Astrocyte (in vitro differentiated cells and primary cell): ENCODE measurements at places on chromosomes 5 and 9.
A peak's percentile ranks its signal among the peaks of the same experiment; 100 is the strongest.

DNA sequence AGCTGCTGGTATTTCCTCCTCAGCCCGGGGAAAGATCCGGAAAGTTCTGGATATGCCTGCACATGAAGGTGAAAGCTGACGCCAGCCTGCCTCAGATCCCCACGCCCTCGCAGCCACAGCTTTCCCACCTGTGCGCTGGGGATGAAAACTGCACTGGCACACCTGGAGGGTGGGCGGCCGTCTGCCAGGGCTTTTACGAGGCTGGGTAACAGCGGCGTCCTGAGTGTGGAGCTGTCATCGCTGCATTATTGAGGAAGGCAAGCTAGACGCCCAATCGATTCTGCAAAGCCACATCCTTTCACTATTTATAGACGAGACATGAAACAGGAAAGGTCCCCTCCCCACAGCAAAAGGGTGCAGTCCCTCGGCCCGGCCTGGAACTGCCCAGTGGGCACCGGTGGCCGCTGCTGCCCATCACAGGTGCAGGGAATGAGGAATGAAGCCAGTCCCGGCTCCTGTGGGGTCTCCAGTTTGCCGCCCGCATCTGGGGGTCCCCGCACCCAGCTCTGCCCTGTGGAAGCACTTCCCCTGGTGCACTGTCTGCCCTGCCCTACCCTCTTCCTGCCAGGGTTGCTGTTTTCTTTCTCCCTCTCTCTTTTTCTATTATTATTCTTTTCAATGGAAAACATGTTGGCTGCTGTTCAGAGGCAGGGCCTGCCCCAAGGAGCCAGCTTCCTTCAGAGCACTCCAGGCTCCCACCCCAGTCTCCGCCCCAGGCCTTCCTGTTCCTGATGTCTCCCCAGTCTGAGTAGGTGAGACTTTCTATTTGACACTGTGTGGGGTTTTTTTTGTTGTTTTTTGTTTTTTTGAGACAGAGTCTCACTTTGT, 7.0 kb downstream of the NOTCH1 start:
- no peaks in the 10 kb centered on the region for H3K27me3 ChIP-seq
- DNase-seq: no peak
- peaks cover 39% of the 10 kb centered on the region for H3K4me1 ChIP-seq
- no peaks in the 10 kb centered on the region for H3K36me3 ChIP-seq

GRCh38 chr9:38309324-38310195, 82.9 kb upstream of the ALDH1B1 start:
- no peak overlapping the region for H3K4me3 ChIP-seq
- H3K36me3 ChIP-seq: no peaks in the 10 kb centered on the region
- peak; percentile 70 for DNase-seq
- peak overlapping the region; percentile 3 for H3K27ac ChIP-seq

GRCh38 chr5:154296525-154297159, 106.1 kb downstream of the GALNT10 start:
- no peak for DNase-seq
- H3K4me3 ChIP-seq: no peak overlapping the region
- H3K4me1 ChIP-seq: no peaks in the 10 kb centered on the region
- H3K36me3 ChIP-seq: peaks cover 31% of the 10 kb centered on the region
- H3K27ac ChIP-seq: no peak overlapping the region

- peak; percentile 7 for DNase-seq
- peaks cover 9% of the 10 kb centered on the region for H3K4me1 ChIP-seq
- H3K27ac ChIP-seq: peak overlapping the region; percentile 78
- no peaks in the 10 kb centered on the region for H3K36me3 ChIP-seq
- H3K27me3 ChIP-seq: no peaks in the 10 kb centered on the region
- peak overlapping the region; percentile 81 for H3K4me3 ChIP-seq
Observed at GRCh38 chr9:128771094-128771721, 519 bp downstream of the ZER1 start.

- H3K36me3 ChIP-seq: no peaks in the 10 kb centered on the region
- no peaks in the 10 kb centered on the region for H3K4me1 ChIP-seq
- DNase-seq: peak; percentile 30
- no peak overlapping the region for H3K4me3 ChIP-seq
- no peaks in the 10 kb centered on the region for H3K27me3 ChIP-seq
Observed at GRCh38 chr9:109466623-109467590, 31.2 kb downstream of the PTPN3 start.

GRCh38 chr9:72818385-72818784, 134.5 kb downstream of the ALDH1A1 start:
- DNase-seq: no peak
- H3K27me3 ChIP-seq: no peaks in the 10 kb centered on the region
- no peak overlapping the region for H3K27ac ChIP-seq
- H3K4me3 ChIP-seq: no peak overlapping the region
- H3K4me1 ChIP-seq: peaks cover 2% of the 10 kb centered on the region
- no peaks in the 10 kb centered on the region for H3K36me3 ChIP-seq

DNA sequence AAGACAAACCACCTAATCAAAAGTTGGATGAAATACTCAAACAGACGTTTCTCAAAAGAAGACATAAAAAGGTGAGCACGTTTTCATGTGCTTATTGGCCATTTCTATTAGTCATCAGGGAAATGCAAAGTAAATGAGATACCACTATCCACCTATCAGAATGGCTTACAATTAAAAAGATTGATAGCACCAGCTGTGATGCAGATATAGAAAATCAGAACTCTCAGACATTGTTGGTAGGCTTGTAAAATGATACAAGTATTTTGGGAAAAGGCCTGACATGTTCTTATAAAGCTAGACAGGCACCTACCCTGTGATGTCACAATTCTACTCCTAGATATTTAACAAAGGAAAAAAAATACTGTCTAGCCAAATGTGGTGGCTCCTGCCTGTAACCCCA, 44.0 kb upstream of the SLC30A5 start:
- H3K4me1 ChIP-seq: no peaks in the 10 kb centered on the region
- H3K4me3 ChIP-seq: no peak overlapping the region
- no peaks in the 10 kb centered on the region for H3K27me3 ChIP-seq
- H3K36me3 ChIP-seq: no peaks in the 10 kb centered on the region
- H3K27ac ChIP-seq: no peak overlapping the region
- DNase-seq: no peak

DNA sequence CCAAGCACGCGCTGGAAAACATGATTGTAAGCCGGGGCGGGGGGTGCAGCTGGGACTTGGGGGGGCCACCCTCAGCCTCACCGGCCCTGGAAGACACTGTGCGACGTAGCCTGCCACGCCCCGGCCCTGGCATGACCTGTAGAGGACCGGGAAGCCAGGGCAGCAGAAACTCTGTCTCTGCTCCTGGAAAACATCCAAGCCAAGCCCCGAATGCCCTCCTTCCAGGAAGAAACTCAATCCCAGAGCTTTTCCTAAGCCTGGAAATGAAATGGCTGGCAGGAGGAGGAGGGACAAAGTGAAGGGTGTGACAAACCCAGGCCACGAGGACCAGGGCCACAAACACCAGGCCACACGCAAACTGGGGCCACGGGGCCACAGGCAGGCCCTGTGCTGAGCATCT, 55.4 kb downstream of the KCNT1 start:
- H3K4me3 ChIP-seq: no peak overlapping the region
- no peaks in the 10 kb centered on the region for H3K27me3 ChIP-seq
- no peak for DNase-seq
- H3K36me3 ChIP-seq: no peaks in the 10 kb centered on the region
- H3K27ac ChIP-seq: no peak overlapping the region

DNA sequence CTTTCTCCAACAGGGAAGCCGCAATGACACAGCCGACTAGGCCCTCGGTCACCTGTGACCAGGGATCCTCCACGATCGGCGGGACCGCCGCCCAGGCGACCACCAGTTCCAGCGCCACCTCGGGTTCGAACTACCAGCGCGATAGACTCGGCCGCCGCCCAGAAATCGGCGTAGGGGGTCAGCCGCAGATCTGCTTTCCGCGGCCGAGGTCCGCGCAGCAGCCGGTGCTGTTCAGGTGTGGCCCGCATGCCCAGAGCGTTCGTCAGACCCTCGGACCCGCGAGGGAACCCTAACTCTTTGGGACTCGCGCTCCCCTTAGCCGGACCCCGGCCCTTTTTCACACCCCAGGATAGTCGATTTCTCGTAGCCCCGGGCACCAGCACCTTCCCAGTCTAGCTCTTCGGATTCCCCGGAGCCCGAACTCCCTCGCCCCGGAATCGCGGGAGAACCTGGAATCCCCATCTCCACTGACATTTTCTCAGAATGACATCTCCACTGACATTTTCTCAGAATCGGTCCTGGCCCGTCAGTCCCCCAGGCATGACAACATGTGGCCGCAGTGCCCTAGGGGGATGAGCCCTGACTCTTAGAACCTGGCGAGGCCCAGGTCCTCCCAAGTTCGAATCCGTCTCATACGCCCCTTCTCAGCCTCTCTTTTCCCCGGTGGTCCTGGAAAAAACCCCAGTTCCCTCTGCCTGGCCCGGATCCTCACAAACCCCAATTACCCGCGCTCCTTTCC, 428 bp downstream of the C5orf52 start:
- no peaks in the 10 kb centered on the region for H3K36me3 ChIP-seq
- peak overlapping the region; percentile 72 for H3K4me3 ChIP-seq
- H3K27ac ChIP-seq: no peak overlapping the region

DNA sequence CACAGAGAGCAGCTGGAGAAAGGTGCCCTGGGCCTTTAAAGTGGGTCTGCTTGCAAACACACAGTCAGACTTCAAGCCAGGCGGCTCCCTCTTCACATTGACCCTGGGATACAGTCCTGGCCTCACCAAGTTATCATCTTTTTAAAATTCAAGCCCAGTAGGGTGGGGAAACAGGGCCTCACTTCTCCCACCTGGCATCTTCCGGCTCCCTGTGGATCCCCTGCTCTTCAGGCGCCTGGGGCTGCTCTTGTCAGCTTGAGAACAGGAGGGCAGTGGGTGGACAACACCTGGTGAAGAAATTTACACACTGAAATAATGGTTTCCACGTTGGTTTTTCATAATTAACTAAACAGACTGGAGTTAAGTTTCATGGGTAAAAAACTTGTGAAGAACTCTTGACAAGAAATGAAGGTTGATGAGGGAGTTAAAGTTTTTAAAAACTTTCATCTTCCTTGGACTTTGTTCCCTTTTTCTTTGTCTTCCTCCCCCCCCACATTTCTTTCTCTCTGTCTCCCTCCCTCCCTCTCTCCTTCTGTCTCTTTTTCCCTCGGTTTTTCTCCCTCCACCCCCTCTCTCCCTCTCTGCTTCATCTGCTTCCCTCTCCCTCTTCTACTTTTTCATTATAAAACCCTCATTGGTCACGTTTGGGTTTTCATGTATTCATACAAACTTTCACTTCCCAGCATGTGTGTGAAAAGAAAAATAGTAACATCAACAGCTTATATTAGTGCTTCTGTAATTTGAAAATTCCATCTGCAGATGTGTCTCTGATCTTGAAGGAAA, 219.6 kb downstream of the DMRT2 start:
- H3K4me1 ChIP-seq: no peaks in the 10 kb centered on the region
- no peak for DNase-seq
- no peak overlapping the region for H3K4me3 ChIP-seq
- H3K27me3 ChIP-seq: no peaks in the 10 kb centered on the region

- DNase-seq: no peak
- H3K27me3 ChIP-seq: no peaks in the 10 kb centered on the region
- H3K4me1 ChIP-seq: no peaks in the 10 kb centered on the region
Observed at GRCh38 chr5:15594977-15595568, 95.1 kb downstream of the FBXL7 start.

DNA sequence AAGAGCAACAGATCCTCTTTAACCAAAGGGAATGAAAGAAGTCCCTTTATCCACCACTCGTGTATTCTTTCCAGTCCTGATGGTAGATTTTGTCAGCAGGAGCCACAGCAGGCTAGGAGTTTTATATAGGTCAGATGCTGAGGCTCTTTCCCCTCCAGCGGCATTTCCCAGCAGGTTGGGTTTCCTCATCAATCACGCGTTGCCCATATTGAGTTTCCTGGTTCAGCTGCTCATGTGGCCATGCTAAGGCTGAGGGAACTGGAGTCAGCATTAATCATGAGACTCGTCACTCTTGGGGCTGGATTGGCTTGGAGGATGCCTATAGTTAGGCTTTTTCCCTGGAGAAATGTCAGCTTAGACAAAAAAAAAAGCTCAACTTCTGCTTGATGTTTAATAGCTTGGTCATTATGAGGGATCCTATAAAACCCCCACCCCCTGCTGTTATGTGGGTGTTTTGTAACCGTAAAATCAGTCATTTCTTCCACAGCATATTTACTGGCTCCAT, 193.4 kb upstream of the GAS1 start:
- H3K36me3 ChIP-seq: no peaks in the 10 kb centered on the region
- H3K27me3 ChIP-seq: peaks cover 13% of the 10 kb centered on the region
- no peak overlapping the region for H3K27ac ChIP-seq
- H3K4me3 ChIP-seq: no peak overlapping the region

- H3K27ac ChIP-seq: no peak overlapping the region
- no peaks in the 10 kb centered on the region for H3K27me3 ChIP-seq
- no peak for DNase-seq
- no peak overlapping the region for H3K4me3 ChIP-seq
- H3K4me1 ChIP-seq: no peaks in the 10 kb centered on the region
- no peaks in the 10 kb centered on the region for H3K36me3 ChIP-seq
Observed at GRCh38 chr9:625613-626012, 215.9 kb upstream of the DMRT1 start.

GRCh38 chr9:4108754-4109465, 191.0 kb downstream of the GLIS3 start:
- H3K27ac ChIP-seq: peak overlapping the region; percentile 5
- no peak overlapping the region for H3K4me3 ChIP-seq
- no peaks in the 10 kb centered on the region for H3K27me3 ChIP-seq
- peaks cover 21% of the 10 kb centered on the region for H3K4me1 ChIP-seq

DNA sequence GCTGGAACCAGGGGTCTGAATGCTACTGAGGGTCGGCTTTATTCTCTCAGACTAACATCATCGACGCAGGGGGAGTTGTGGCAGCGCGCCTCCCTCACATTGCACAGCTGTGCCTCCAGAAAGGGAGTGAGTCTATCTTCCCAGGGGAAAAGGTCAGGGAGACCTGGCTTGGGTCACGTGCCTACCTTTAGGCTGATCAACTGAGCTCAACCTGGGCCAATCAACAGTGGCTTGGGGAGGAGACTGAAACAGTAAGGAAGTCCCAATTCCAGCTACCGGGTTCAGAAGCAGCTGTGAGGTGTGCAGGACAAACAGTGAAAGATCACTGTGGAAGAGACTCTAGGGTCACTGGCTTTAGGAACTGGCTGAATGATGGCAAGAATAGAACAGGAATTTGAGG, 14.3 kb downstream of the SNX30 start:
- no peak overlapping the region for H3K27ac ChIP-seq
- H3K4me3 ChIP-seq: no peak overlapping the region
- H3K27me3 ChIP-seq: no peaks in the 10 kb centered on the region
- H3K4me1 ChIP-seq: peaks cover 7% of the 10 kb centered on the region

DNA sequence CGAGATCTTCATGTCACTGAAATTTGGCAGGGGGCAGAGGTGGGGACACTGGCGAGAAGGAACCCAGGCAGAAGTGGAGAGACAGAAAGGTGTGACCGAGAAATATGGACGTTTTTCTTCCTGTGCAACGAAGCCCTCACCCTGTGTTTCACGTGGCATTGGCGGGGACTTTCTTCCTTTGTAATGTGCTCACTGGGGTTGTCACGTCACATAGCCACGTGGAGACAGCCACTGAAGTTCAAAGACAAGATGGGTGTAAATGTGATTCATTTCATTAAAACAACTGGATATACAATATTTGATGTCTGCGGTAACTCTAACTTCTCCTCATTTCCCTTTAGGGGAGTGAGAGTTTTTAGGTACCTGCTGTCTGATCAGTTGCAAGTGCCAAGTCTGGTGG, 225.7 kb downstream of the FSTL4 start:
- no peak overlapping the region for H3K4me3 ChIP-seq
- H3K4me1 ChIP-seq: no peaks in the 10 kb centered on the region
- no peak overlapping the region for H3K27ac ChIP-seq
- no peak for DNase-seq
- H3K27me3 ChIP-seq: peaks cover 20% of the 10 kb centered on the region
